Mesothelial cell of epicardium (in vitro differentiated cells): ENCODE measurements at places on chromosomes 3 and 15.
A peak's percentile ranks its signal among the peaks of the same experiment; 100 is the strongest.

DNA sequence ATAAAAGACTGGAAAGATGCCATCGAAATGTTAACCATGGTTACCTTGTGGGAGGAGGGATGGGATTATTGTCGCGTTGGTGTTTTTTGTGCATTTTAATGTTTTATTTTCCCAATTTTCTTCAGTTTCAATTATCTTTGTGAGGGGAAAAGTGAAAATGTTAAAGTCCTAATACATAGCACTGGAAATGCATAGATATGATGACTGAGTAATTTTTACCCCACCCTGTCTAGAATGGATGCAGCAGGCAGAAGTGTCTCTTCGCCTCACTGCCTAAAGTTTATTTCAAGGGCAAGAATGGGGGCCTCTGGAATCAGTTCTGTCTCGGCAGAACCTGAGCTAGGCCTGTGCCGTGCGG, 11.5 kb downstream of the FOXL2 start:
- no peak for DNase-seq

DNA sequence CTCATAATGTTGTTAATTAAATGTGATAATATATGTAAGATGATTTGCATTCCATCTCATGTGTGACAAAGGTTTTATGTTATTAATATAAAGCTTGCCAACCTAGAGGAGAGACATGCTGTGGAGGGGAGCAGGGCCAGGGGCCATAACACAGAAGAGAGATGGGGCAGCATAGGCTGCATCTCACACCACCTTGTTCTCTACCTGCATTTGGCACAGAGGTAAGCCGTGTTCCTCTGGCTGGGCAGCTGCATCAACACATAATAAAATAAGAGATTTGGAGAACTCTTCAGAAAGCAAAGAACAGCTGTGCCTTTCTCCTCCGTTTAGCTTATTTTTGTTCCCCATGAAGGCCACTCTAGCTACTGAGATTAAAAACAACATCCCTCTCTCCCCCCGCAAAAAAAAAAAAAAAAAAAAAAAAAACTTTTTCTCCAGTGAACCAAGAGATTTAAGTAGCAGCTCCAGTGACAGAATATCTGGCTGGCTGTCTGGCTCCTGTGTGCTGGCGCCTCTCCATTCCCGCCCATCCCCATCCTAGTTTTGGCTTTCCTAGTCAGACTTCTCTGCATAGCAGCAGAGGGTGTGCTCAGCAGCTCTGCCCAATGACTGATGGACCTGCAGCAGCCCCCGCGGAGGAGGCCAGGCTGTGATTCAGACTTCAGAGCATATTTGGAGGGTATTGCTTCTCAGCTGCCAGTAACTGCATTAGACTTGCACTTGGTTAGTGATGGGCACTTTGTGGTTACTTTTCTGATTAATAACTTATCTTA, 52.2 kb upstream of the STXBP5L start:
- peak; percentile 43 for DNase-seq

GRCh38 chr15:39181056-39181747, 399.7 kb upstream of the THBS1 start:
- no peak for DNase-seq

DNA sequence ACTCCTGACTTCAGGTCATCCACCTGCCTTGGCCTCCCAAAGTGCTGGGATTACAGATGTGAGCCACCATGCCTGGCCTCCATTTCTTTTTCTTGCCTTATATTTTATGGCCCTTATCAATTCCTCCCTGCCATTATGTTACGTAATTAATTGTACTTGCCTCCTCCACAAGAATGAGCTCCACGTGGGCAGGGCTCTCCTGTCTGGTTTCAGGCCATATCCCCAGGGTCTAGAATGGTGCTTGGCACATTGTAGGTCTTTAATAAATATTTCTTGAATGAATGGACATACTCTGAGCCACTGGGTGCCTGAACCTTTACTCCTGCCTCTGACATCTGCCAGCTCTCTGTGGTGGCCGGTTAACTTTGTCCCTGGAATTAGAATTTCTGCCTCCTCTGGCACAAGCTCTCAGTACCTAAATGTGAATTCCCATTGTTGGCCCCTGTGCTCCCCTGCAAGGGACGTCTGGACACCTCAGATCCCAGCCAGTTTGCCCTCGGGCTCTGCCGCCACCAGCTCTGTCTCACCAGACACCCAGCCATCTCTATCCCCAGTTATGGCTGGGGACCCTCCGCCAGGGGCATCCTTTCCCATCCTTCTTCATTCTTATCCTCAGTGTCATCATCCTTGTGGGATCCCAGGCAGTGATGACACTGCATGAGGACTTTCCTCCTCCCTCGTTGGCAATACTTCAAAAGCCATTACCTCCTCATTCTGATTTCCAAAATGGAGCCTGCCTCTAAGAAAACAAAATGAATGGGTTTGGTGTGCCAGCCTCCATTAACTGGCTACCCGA, 165.6 kb upstream of the SMAD3 start:
- DNase-seq: no peak

DNA sequence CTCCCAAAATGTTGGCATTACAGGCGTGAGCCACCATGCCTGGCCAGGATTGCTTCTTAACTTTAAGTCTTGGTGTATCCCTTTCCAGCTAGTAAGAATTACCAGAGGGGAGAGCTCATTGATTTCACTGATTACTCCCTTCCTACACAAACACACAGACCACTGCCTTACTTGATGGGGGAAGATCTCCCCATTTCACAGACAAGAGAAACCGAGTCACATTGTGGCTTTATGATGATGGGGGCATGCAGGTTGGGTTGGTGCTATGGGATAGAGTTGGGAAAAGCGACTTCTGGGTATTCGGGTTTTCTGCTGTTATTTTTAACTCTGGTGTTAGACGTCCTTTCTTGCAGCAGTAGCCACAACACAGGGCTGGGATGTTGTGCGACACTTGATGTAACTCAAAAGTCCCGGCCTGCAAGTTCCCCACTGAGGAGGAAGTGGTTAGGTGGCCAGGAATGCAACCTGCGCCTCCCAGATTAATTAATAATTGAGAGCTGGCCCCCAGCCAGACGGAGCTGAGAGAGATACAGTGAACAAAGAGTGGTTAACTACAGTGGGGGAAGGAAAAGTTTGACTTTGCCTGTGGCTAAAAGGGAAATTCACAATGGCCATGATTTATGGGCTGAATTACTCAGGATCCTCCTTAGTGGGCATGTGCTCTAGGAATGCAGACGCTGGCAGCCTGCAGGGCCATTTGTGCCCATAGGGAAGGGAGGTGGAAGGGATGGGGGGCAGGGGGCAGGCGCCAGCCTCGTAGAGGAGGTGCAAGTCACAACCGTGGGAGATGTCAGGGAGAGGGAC, 63.6 kb downstream of the SMAD6 start:
- DNase-seq: peak; percentile 84

GRCh38 chr15:99480016-99480810, 85.6 kb upstream of the MEF2A start:
- DNase-seq: no peak

- no peak for DNase-seq
Observed at GRCh38 chr3:192216067-192216466, 511.3 kb downstream of the FGF12 start.

- DNase-seq: no peak
Observed at GRCh38 chr3:189490749-189491148, 140.4 kb upstream of the TP63 start.

- DNase-seq: no peak
Observed at GRCh38 chr15:66959066-66959465, 106.3 kb upstream of the SMAD3 start.

- DNase-seq: no peak
Observed at GRCh38 chr3:45597581-45597980, 3.0 kb downstream of the LIMD1 start.

GRCh38 chr15:49103002-49103401, 52.4 kb downstream of the COPS2 start:
- DNase-seq: no peak

- DNase-seq: no peak
Observed at GRCh38 chr3:82474711-82475110, 713.3 kb upstream of the GBE1 start.

- no peak for DNase-seq
Observed at GRCh38 chr15:60800299-60801072, 321.5 kb upstream of the ICE2 start.

DNA sequence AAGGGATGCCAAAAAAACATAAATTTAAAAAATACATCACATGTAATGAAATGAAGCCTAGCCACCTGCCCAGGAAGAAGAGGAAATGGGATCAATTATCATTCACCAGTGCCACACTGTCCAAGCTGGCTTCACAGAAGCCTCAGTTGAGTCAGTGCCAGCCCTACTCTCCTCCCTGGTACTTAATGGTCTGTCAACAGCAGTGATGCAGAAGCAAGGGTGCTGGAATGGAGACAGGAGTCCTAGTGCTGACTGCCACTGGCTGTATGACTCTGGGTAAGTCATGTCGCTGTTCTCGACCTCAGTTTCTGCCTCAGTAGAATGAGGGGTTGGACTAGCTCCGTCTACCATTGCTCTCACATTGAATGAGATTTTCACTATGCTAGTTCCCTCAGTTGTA, 78.5 kb upstream of the LARS2 start:
- DNase-seq: no peak

- no peak for DNase-seq
Observed at GRCh38 chr3:191985691-191986090, 524.7 kb downstream of the PYDC2 start.

GRCh38 chr15:45812200-45812599, 177.4 kb downstream of the SQOR start:
- DNase-seq: no peak

- peak; percentile 27 for DNase-seq
Observed at GRCh38 chr15:63157891-63158431, 684 bp upstream of the RPS27L start.

DNA sequence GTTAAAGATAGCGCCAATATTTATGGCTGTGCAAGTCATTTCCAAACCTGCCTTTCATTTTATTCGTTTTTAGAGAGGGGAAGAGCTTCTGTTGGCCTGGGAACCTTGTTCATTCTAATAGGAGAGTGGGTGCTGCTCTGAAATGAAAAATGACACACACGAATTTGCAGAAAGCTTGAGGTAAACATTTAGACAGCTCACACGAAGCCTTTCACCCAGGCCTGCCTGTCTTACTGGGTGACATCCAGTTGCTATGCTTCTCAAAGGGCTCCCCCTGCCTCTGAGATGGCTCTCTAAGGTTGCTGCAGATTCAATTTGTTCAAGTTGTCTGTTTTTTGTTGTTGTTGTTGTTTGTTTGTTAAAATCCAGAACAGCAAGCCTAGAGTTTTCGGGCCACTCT, 18.2 kb downstream of the PEX5L start:
- DNase-seq: no peak

- DNase-seq: no peak
Observed at GRCh38 chr15:99324082-99324620, 72.9 kb downstream of the LRRC28 start.

GRCh38 chr3:194397757-194398312, 1.2 kb downstream of the GP5 start:
- DNase-seq: no peak

DNA sequence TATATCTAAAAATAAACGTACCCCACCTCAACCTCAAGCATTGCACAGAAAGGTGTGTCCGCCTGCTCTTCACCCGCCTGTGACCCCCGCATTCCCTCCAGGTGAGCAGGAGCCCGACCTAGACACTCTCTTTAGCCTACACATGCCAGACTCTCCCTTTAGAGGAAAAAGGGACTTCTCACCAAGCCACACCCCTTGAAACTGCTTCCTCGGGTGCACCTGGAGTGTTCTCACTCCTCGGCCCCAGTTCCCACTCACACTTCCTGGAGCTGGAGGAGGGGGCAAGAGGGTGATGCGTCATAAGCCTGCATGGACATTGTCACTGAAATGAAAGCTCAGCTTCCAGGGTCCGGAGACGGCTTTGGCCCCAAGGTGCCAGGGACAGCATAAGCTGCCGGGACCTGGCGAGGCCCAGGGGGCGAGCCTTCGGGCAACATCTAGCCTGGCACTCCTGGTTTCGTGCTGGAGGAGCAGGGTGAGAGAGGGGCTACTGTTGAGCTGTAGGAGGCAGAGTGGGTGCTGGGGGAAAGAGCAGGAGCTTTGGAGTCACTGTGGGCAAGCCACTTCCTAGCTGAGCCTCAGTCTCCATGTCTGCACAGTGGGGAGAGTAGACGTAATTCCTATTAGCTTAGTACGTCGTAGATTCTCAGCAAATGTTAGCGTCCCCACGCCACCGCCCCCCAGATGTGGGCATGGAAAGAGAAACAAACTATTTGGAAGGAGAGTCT, 9.8 kb upstream of the MUC4 start:
- DNase-seq: no peak

DNA sequence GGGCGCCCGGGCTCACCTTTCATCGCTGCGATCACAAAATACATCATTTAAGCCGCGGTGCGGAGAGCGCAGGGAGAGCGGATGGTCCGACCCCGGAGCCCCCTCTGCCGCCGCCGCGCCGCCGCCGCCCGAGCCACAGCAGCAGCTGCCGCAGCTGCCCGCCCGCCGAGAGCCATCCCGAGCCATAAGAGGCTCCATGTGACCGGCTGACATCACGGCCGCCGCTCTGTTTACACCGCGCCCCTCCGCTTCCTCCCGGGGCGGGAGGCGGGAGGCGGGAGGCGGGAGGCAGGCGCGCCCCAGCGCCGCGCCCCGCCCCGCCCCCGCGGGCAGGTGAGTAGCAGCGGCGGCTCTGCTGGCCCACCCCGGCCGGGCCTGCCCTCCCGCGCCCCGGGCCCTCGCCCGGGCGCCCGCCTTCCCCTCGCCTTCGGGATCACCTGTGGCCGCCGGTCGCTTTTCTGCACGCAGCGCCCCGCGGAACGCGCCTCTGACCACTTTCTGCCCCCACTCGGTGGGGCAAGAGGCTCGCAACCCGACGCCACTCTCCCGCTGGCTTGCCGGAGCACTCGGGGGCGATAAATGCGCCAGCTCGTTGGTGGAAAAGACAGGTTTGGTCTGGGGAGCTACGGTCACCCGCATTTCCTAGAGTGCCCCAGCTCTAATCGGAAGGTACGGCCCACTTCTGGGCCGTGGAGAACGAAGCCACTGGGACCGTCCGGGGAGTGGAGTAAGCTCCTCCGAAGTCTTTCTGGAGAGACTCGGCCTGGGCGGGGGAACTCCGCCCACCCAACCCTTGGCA, 113.6 kb upstream of the ICE2 start:
- peak; percentile 76 for DNase-seq

- DNase-seq: no peak
Observed at GRCh38 chr3:108293858-108294257, 2.5 kb upstream of the HHLA2 start.

DNA sequence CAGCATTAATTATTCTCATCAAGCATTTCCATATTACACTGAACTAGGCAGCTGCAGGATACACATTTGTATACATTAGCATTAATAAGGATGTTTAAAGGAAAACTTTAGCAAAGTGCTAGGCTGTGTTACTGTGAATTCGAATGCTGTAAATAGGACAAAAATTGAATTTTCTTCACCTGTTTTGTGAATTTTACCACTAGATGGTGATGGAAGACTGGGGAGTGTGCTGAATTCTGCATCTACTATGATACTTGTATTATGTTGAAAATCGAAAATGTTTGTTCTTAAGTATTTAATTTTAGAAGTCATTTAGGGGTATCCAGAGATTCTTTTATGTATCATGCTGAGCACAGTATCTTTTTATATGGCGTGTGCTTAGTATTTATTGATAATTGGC, 12.3 kb upstream of the P2RY14 start:
- DNase-seq: no peak

GRCh38 chr3:6860149-6860953, 564 bp upstream of the GRM7 start:
- DNase-seq: no peak
